ENCODE measurements at places on chromosomes 11 and 22. TPM values are rescaled to one million over a fixed set of nuclear protein-coding genes. Genes with fewer than 3 reads are reported as not detected.

Gene LRRC4C
- 0.28 TPM for total RNA-seq

Gene GTSE1
- 0.46 TPM for total RNA-seq

Gene KCNA4
- 0.51 TPM for total RNA-seq

Gene RTN4RL2
- 0.51 TPM for total RNA-seq

Gene LRRC74B
- 0.45 TPM for total RNA-seq

Gene SERPING1
- 88.7 TPM for total RNA-seq

Gene OLFML1
- total RNA-seq = 4.4 TPM

Gene FAM76B
- 79.5 TPM for total RNA-seq

DNA sequence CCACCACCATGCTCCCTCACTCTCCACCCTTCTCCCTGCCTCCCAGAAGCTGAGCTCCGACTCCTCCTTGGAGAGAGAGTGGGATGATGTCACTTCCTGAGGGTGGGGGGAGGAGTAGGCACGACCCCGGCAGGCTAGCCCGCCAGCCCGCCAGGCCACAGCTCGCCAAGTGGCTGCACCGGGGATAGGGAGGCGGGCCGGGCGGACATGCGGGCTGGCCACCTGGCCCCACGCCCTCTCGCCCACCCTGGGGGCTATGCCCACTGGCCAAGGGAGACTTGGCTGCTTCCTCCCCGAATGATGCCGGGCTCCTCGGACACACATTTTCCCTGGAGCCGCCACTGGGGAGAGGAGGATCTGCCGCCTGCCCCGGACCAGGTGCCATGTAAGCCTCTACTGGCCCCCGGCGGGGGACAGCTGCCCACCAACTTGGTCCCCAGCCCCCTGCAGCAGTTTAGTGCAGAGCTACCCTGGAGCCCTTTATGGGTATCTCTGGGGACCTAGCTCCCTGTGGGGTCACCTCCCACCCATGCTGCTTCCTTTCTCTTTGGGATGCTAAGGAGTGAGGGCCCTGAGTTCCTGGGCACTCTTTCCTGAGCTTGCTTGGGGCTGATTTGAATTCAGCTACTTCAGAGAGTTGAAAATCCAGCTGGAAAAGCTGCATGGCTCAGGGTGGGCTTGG lies 33.7 kb upstream of the MYRF start:
- H3K27ac ChIP-seq = peak overlapping the region; percentile 20
- peaks cover 3% of the 10 kb centered on the region for H3K4me1 ChIP-seq
- DNase-seq = no peak
- no peaks in the 10 kb centered on the region for H3K36me3 ChIP-seq

- DNase-seq = no peak
- no peaks in the 10 kb centered on the region for H3K27me3 ChIP-seq
- H3K4me3 ChIP-seq = no peak overlapping the region
- H3K4me1 ChIP-seq = no peaks in the 10 kb centered on the region
- no peaks in the 10 kb centered on the region for H3K36me3 ChIP-seq
- no peak overlapping the region for H3K27ac ChIP-seq
Observed at GRCh38 chr22:17990147-17990546, 34.2 kb downstream of the MICAL3 start.

- no peaks in the 10 kb centered on the region for H3K27me3 ChIP-seq
- no peak overlapping the region for H3K4me3 ChIP-seq
- H3K4me1 ChIP-seq = no peaks in the 10 kb centered on the region
- H3K27ac ChIP-seq = no peak overlapping the region
- no peaks in the 10 kb centered on the region for H3K36me3 ChIP-seq
- DNase-seq = no peak
Observed at GRCh38 chr11:115893461-115894099, 389.4 kb upstream of the CADM1 start.

GRCh38 chr11:91773090-91773489 lies 451.5 kb upstream of the FAT3 start:
- no peaks in the 10 kb centered on the region for H3K27me3 ChIP-seq
- H3K36me3 ChIP-seq = no peaks in the 10 kb centered on the region
- no peaks in the 10 kb centered on the region for H3K4me1 ChIP-seq
- no peak overlapping the region for H3K27ac ChIP-seq
- no peak for DNase-seq

DNA sequence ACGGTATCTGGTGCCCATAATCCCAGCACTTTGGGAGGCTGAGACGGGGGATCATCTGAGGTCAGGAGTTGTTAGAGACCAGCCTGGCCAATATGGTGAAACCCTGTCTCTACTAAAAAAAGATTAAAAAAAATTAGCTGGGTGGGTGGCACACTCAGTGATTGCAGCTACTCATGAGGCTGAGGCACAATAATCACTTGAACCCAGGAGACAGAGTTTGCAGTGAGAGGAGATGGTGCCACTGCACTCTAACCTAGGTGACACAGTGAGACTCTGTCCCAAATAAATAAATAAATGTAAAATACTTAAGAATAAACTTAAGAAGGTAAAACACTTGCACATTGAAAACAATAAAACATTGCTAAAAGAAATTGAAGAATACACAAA lies 90.4 kb downstream of the ZNF280B start:
- DNase-seq = no peak
- no peak overlapping the region for H3K27ac ChIP-seq
- H3K4me1 ChIP-seq = no peaks in the 10 kb centered on the region
- no peaks in the 10 kb centered on the region for H3K27me3 ChIP-seq
- H3K36me3 ChIP-seq = no peaks in the 10 kb centered on the region
- no peak overlapping the region for H3K4me3 ChIP-seq

GRCh38 chr11:46293641-46294103 lies 16.2 kb downstream of the CREB3L1 start:
- DNase-seq = no peak
- H3K4me1 ChIP-seq = peaks cover 34% of the 10 kb centered on the region
- no peaks in the 10 kb centered on the region for H3K27me3 ChIP-seq
- no peaks in the 10 kb centered on the region for H3K36me3 ChIP-seq
- no peak overlapping the region for H3K27ac ChIP-seq
- H3K4me3 ChIP-seq = no peak overlapping the region

- peaks cover 4% of the 10 kb centered on the region for H3K27me3 ChIP-seq
- H3K36me3 ChIP-seq = no peaks in the 10 kb centered on the region
- H3K4me3 ChIP-seq = no peak overlapping the region
Observed at GRCh38 chr11:72583616-72584292, 90.5 kb downstream of the PDE2A start.

GRCh38 chr22:39313258-39314001 lies 6.0 kb downstream of the RPL3 start:
- H3K27me3 ChIP-seq = no peaks in the 10 kb centered on the region
- H3K4me1 ChIP-seq = peaks cover 26% of the 10 kb centered on the region
- no peak for DNase-seq
- H3K36me3 ChIP-seq = peaks cover 43% of the 10 kb centered on the region
- no peak overlapping the region for H3K27ac ChIP-seq

GRCh38 chr22:18130018-18130417 lies 19.4 kb downstream of the TUBA8 start:
- no peaks in the 10 kb centered on the region for H3K27me3 ChIP-seq
- H3K4me3 ChIP-seq = no peak overlapping the region
- no peaks in the 10 kb centered on the region for H3K4me1 ChIP-seq
- DNase-seq = no peak
- H3K36me3 ChIP-seq = no peaks in the 10 kb centered on the region

- no peak for DNase-seq
- H3K27ac ChIP-seq = peak overlapping the region; percentile 78
- H3K36me3 ChIP-seq = no peaks in the 10 kb centered on the region
- peaks cover 4% of the 10 kb centered on the region for H3K4me1 ChIP-seq
- no peak overlapping the region for H3K4me3 ChIP-seq
Observed at GRCh38 chr11:126415128-126415527, 59.6 kb downstream of the ST3GAL4 start.

DNA sequence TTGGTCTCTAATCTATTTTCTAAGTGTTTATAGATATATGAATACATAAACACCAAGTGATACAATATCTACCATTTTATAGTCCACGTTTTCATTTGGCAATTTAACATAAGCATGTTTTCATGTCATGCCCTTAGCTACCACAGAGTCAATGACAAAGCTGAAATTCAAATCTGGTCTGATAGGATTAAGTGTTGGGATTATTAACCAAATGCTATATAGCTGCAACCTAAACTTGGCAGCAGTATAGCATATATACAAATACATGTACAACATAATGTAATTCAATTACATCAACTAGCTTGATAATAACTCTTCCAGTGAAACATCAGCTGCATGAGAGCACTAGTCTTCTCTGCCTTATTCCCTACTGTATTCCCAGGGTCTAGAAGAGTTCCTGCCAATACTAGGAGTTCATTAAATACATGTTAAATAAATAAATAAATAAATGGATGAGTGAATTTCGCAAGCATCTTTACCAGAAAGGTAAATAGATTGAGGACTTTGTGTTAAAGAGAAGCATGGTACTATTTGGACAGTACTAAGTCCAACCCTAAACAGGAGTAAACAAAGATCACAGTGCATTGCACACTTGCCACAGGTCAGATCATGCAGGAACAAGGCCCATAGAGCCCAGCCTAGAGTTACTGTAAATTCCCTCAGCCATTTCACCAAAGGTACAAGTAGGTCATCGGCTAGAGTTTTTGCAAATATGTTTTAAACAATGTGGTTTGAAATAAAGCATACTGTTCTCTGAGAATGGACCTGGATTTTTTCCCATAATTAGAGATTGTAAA lies 12.8 kb downstream of the SAA4 start:
- DNase-seq = no peak
- no peaks in the 10 kb centered on the region for H3K36me3 ChIP-seq
- H3K27ac ChIP-seq = no peak overlapping the region
- H3K4me1 ChIP-seq = no peaks in the 10 kb centered on the region

- no peak overlapping the region for H3K27ac ChIP-seq
- no peaks in the 10 kb centered on the region for H3K36me3 ChIP-seq
- H3K27me3 ChIP-seq = no peaks in the 10 kb centered on the region
- no peaks in the 10 kb centered on the region for H3K4me1 ChIP-seq
Observed at GRCh38 chr11:129234978-129235377, 42.9 kb upstream of the ARHGAP32 start.

DNA sequence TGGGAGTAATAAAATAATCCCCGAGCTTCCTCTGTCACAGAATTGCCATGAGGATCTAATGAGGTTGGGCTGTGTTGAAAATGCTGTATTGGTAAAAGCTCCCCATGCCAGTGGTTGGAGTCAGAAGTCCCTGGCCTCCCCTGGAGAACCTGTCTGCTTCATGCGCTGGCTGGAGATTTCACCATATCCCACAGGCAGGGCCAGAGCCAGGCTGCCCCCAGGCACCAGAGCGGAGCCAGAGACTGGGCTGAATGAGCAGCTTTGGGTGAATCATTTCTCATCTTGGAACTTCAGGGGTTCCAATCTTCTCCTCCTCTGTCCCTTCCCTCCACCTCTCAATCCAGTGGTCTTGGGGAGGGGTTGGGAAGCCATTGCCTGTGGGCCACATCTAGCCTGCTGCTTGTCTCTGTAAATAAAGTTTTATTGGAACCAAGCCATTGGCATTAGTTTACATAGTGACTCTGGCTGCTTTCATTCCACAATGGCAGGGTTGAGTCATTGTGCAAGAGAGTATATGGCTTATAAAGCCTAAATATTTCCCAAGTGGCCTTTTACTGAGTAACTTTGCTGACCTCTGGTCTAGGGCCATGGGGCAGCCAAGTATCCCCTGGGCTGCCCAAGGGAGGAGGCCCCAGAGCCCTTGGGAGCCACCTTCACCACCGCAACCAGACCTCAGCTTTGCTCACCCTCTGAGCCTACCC lies 35.2 kb downstream of the LRRC10B start:
- no peaks in the 10 kb centered on the region for H3K27me3 ChIP-seq
- no peaks in the 10 kb centered on the region for H3K36me3 ChIP-seq
- no peak overlapping the region for H3K4me3 ChIP-seq
- peaks cover 16% of the 10 kb centered on the region for H3K4me1 ChIP-seq

DNA sequence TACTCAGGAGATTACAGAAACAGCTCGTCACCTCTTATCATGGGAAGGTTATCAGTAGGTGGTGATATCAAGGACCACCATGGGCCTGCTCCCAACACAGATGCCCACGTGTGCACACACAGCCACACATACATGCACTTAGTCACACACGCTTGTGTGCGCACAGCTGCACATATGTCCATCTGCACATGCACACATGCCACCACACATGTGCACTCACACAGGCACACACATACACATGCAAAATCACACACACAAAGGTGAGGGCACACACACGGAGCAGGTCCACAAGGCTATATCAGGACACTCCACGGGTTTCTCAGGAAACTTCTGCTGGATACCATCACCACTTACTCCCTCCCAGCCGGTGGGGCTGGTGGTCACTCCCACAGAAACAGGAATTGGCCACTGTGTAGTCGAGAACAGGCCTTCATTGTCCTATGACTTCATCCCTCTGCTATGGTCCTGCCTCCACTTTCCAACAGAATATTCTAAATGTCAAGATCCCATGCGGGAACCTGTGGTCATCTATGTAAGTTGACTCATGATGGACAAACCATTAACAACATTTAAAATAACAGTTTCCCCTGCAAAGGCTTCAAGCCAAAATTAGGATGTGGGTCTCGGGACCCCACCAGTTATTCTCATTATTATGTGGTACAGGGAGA lies 2.2 kb downstream of the C11orf24 start:
- no peak overlapping the region for H3K27ac ChIP-seq
- H3K4me3 ChIP-seq = no peak overlapping the region
- no peaks in the 10 kb centered on the region for H3K36me3 ChIP-seq
- no peaks in the 10 kb centered on the region for H3K4me1 ChIP-seq
- DNase-seq = no peak

- no peak overlapping the region for H3K27ac ChIP-seq
- H3K27me3 ChIP-seq = no peaks in the 10 kb centered on the region
- no peaks in the 10 kb centered on the region for H3K36me3 ChIP-seq
- H3K4me1 ChIP-seq = no peaks in the 10 kb centered on the region
- no peak for DNase-seq
Observed at GRCh38 chr11:18676803-18677202, 21.8 kb upstream of the TMEM86A start.

- peaks cover 2% of the 10 kb centered on the region for H3K27me3 ChIP-seq
- H3K36me3 ChIP-seq = no peaks in the 10 kb centered on the region
- no peak overlapping the region for H3K27ac ChIP-seq
Observed at GRCh38 chr22:44129619-44129976, 51.1 kb upstream of the PARVG start.

DNA sequence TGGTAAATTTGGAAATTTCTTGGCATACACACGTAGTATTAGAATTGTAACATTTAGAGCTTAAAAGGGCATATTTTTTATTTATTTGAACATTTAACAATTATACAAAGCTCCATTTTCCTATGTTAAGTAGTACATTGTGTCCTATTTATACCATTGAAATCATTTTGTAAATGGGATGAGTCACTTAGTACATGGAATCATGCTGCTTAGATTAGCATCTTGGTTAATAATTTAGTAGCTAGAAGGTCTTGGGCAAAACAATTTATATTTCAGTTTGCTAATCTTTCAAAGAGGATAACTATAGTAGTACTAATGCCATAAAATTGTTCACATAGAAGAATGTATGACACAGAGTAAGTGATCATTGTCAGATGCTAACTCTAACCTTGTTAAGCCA lies 450.1 kb upstream of the LUZP2 start:
- no peaks in the 10 kb centered on the region for H3K36me3 ChIP-seq
- H3K4me1 ChIP-seq = no peaks in the 10 kb centered on the region
- H3K27ac ChIP-seq = no peak overlapping the region
- DNase-seq = no peak
- no peaks in the 10 kb centered on the region for H3K27me3 ChIP-seq
- no peak overlapping the region for H3K4me3 ChIP-seq

Measured in prostate gland (tissue), 2 donors.